NCI-H1436 treated with DMSO at 0.1 percent for 48 hours (cell line): ENCODE measurements at places on chromosomes 7 and 10.

GRCh38 chr7:132572526-132572925 is 3.7 kb downstream of the PLXNA4 start:
- no peak for DNase-seq

DNA sequence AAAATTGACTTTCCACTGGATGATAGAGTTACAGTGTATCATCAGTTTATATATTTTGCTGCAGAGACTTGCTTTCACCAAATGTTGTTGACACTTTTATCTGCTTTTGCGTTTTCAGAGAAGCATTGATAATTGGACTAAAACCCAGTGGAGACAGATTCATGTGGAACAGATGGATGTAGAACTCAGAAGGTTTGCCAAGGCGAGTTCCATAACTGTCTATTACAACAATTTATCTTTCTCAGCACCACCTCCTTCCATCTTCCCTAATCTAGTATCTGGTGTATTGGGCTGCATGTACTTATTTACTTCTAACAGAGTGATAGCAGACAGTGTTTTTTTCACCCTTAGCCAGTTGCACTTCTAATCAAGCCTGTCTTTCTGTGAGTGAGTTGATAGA is 73.3 kb downstream of the DNAH11 start:
- no peak for DNase-seq

DNA sequence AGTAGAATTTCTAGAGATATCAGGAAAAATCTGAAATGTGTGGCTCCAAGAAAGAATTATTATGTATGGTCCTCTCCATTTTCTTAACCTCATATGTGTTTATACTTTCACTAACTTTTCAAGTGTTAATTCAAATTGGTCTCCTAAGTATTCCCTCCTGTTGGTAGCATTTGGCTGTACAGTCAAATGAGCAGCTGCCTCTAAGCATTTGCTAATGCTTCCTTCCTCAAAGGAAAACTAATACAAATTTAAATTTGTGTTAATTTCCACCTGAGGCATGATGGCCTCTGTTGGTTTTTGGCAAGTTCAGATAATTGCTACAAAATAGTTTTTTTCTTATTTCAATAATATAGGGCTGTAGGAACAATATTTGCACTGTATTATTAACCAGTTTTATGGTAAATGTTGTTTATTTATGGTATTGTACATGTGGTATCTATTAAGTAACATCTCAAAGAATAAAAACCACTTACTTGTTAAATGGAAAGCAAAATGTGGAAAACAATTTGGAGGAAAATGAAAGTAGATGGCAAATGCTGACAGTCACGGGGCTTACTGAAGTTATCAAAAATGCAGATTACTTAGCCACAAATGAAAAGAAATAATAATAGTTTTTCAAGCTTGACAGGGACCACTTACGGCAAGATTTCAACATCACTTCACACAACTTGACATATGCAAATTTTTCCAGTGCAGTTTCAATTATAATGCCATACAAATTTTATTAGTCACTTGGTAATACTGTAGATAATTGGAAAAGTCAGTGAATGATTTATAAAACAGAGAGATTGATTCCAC is 299.3 kb upstream of the MEOX2 start:
- DNase-seq, result no peak

GRCh38 chr7:26515314-26515842 is 223.7 kb downstream of the SNX10 start:
- DNase-seq, result no peak

- DNase-seq, result no peak
Measured at GRCh38 chr10:128833671-128834070, 633.4 kb upstream of the MGMT start.

GRCh38 chr10:69505636-69506318 is 54.5 kb downstream of the TSPAN15 start:
- no peak for DNase-seq

DNA sequence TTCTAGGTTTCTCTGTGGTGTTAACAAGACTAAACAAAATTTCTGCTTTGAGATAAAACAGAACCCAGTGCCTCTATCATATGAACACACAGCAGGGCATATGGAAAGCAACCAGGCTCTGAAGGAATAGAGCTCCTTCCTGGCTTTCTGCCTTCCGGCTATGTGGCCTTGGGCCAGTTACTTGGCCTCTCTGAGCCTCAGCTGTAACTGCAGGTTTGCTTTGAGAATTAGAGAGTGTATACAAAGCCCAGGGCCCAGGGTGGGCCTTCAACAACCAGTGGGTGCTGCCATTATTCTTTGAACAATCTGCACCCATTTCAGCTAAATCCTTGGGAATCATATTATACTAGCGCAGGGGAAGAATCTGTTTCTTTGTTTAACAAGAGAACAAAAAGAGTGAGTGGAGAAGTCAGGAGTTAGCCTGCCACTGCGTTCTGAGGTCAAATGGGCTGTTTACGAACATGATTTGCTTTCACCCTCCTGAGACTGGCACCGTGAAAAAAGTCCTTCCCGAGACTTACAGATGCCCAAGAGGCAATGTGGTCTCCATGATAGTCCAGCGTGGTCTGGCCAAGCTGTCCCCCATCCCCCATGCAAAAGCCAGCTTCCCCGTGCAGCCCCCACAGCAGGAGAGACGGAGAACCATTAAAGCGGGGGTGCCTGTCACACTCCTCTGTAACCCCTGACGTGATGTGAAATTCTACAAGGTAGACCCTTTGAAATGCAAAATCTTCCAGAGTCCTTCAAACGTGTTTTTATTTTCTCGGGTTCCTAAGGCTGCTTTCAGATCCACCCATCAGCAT is 4.9 kb downstream of the FAM53B start:
- DNase-seq, result no peak

- no peak for DNase-seq
Measured at GRCh38 chr7:37467002-37467401, 18.3 kb upstream of the ELMO1 start.

GRCh38 chr10:80397014-80397413 is 11.3 kb upstream of the PRXL2A start:
- no peak for DNase-seq

DNA sequence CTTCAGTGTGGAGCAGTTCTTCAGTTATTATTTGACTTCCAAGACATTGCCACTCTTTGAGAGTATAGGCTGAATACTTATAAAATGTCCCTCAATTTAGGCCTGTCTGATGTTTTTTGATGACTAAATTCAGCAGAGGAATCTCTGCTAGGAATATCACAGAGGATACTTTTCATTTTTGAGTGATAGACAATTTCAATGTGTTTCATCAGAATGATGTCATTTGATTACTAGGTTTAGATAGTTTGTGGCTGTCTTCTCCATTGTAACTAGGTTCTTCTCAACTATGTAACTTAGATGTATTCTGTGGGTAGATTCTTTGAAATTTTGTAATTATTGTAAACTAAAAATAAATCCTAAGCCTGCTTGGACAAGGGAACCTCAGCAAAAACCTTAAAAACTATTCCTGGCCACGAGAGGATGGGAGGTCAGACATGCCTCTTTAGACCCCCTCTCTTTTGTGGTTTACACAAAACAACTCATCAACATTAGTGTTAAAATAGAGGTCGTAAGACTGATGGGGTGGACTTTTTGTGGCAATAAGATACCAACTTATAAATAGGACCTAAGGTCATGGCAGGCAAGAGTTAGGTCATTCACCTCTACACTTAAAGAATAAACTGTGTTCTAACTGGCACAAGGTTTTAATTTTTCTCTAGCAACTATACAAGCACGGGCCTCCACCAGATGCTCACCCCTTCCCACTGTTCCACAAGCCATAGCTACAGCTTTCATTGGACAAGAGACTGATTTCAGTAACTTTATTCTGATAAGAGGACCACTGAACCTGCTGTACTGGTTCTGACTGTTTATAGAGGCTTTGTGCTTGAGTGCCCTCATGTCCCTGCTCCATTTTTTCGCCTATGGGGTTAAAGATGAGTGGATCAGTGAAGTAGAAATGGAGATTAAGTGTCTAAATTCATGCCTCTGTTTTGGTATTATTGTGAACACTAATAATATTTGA is 33.7 kb downstream of the CYP2C8 start:
- DNase-seq, result no peak

DNA sequence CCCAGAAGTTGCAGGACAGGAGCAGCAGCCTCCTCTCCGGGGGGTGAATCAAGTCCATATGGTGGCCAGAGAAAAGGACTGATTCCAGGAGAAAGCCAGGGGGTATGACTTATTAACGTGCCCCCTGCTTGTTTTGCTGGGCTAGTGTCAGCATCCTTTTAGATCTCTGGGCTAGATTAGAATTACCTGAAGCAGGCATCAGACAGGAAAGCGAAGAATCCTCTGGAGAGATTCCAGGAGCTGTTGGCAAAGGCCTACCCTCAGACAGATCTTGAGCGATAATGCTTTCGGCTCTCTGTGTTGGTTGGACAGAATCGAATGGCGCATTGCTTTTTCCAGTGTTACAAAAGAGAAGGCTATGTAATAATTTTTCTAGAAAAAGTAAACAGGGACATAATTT is 164.0 kb upstream of the GLI3 start:
- no peak for DNase-seq

DNA sequence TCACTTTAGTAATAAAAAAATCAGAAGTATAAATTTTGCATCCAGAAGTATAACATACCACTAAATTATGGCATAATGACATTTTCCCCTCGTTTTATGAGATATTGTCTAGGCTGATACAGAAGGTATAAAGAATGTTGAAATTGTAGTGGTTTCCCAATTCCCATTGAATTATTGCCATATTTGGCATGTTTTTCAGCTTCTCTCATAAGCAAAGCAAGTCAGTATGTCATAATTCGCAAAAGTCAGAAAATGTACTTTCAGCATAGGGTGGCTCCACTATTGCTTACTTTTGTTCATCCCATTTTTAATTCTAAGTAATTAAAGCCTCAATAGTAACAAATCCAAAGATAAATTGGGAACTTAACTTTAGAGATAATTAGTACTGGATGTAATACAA is 19.7 kb upstream of the PTPRZ1 start:
- no peak for DNase-seq

- DNase-seq, result no peak
Measured at GRCh38 chr7:47484457-47484856, 97.5 kb downstream of the TNS3 start.

DNA sequence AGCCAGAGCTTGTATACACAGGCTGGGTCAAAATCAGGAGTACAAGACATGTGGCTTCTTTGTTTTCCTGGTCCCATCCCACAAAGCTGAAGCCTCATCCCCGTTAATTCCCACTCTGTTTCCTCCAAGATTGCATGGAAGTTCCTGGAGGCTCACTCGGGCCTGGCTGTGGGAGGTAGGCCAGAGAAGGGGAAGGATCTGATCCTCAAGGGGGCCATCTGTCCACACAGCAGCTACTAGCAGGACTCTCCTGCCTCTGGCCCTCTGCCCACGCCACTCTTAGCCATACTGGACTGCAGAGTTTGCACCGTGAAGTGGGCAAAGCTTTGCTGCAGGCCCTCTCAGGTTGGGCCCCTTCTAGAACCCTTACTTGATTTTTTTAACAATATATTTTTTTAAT is 160.6 kb downstream of the FGFR2 start:
- DNase-seq, result no peak

DNA sequence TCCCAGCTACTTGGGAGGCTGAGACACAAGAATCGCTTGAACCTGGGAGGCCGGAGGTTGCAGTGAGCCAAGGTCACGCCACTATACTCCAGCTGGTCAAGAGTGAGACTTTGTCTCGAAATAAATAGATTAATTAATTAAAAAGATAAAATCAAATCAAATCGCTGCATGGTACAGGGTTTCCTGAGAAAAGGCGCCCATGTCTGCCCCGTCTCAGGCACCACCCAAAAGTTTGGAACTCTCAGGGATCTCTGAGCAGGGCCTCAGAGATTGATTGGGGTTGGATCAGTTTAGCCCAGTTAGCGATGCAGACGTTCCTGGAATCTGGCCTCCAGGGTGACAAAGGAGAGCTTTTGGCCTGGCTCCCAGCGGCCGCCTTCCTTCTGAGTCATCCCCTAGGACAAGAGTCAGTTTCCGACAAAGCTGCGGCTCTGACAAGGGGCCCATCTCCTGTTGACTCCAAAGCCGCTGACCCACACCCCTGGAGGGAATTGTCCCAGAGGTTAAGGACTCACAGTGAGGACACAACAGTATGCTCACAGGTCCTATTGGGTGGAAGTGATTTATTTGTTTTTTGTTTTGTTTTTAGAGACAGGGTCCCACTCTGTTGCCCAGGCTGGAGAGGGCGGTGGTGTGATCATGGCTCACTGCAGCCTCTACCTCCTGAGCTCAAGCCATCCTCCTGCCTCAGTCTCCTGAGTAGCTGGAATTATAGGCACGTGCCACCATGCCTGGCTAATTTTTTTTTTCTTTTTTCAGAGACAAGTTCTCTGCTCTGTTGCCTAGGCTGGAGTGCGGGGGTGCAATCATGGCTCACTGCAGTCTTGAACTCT is 6.8 kb downstream of the ORAI2 start:
- DNase-seq, result no peak

DNA sequence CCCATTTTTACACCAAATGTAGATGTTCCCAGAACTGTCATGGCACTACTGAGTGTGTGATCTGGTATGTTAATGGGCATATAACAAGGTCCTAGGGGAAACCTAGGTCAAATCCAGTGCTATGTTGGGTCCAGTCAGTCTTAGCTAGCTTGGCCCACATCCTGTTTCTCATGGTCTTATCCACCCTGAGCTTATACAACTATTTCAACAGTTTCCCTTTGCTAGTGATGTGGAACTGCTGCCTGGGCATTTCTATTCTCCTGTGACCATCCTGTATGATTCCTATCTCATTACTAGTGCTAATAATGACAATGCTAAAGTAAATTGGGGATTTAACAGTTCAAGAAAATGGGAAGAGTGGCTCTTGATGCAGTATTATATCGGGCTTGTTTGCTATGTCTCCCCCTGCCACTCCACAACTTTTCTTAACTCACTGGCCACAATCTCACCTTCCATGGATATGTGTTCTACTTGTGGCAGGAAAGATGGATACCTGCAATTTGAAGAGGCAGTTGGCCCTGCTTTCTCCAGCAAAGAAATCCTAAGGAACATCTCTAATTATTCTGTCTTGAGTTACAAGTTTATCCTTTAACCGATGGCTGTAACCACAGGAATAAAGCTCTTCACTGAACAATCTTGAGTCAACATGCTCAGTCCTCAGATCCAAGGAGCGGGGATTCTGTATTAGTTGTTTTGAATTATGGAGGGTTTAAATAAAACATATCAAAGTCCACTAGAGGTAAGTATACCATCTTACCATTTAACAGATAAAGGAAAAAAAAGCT is 707.8 kb downstream of the XPNPEP1 start:
- DNase-seq, result no peak

GRCh38 chr7:23532490-23533237 is 883 bp upstream of the TRA2A start:
- DNase-seq, result no peak

GRCh38 chr10:120768227-120768626 is 82.9 kb upstream of the WDR11 start:
- DNase-seq, result no peak
